ENCODE measurements at places on chromosomes 6 and 20.

DNA sequence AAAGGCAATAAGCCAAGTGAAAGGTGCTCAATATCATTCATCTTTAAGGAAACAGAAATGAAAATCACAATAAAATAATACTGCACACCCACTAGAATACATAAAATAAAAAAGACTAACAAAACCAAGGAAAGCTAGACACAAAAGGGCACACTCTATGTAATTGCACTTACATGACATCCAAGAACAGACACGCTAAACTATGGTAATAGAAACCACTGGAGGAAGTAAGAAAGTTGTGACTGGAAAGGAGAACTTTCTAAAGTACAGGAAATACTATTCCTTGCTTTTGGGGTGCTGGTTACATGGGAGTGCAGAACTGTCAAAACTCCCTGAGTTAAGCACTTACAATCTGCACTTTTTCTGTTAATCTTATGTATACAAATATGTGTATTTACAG, 253.7 kb upstream of the RUNX2 start:
- no peak for DNase-seq

DNA sequence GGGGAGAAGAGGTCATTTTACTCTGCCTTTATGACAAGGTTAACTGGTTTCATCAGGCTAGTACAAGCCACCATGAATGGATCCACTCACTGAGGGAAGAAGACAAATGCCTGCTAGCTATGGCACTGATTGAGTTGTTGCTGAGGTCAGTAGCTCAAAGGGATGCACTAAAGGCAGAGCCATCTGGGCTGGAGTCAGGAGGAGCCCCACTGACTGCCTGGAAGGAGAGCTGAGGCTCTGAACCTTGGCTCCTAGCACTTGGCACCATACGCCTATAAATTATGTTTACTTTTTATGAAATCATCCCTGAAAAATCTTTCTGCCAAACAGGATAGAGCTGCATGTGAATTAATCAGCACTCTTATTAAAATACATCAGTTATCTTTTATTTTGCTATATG, 104.6 kb downstream of the DTD1 start:
- DNase-seq: no peak

DNA sequence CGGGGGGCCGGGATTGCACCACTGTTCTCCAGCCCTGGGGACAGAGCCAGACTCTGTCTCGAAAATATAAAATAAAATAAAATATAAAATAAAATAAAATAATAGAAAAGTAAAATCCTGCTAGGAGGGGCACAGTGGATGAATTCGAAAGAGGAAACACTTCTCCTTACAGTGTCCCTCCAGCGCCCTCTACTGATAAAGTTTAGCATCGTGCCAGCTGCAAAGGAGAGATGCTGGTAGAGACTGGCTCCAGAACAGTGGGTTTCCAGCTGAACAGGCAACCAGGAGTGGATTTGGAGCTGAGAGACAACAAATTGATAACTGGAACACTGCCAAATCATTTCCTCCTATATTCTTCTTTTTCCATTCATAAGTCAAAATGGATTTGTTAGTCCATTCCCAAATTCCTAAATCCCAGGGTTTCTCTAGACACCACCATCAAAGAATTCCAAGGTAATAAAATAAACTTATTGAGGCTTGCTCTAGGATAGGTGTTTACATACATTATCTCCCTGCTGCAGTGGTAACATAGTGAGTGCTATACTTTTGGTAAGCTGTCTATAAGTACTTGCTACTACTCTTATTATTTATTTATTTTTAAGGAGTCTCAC, 31.7 kb upstream of the TBPL1 start:
- peak; percentile 88 for DNase-seq

GRCh38 chr6:6085928-6086668, 79.4 kb upstream of the NRN1 start:
- peak; percentile 35 for DNase-seq

- DNase-seq: no peak
These were observed 102.5 kb upstream of the RIPOR2 start for GRCh38 chr6:25038300-25038699.

GRCh38 chr20:60518022-60518421, 559.8 kb downstream of the CDH26 start:
- no peak for DNase-seq

DNA sequence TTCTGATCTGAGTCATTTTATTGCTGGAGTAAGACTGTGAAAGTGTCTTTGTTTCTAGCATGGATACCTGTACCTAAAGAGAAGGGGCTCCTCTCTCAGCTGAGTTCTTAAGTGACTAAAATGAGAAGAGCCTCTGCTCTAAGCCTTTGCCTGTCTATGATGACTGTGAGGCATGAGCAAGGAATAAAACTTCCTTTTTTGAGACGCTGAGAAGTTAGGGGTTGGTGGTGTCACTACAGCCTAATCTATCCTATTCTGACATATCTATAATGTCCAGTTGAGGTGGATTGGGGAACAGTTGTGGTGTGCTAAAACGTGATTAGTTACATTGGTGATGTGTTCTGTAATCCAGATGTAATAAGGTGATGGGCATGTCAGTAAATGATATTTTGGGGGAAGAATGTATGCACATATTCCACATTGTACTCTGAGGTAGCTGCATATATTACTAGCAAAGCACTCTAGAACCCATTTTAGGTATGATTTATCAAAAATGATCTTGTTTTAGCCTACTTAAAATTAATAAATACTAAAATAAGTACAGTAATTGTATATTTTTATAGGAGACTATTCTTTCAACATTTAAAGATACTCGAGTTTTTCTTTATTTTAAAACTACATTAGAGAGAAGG, 18.1 kb downstream of the ADGRB3 start:
- DNase-seq: no peak

DNA sequence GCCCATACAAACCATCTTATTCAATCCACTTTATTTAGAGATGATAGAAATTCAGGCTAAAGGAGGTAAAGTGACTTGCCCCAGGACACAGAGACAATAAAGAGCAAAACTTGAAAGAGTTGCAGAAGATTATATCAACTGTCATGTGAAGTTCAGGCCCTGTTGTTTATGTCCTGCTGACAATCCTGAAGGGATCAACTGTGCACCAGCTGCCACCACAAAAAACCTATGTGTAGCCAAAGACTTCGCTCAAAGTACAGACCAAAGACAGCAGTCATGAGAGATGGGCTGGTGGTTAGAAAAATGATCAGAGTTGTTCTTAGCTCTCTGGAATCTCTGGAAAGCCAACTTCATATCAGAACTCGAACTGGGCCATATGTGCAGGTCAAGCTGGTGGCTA, 16.0 kb upstream of the CITED2 start:
- no peak for DNase-seq

GRCh38 chr6:157861814-157862213, 38.8 kb downstream of the SNX9 start:
- DNase-seq: peak; percentile 40

GRCh38 chr20:23106271-23106851, 20.2 kb upstream of the CD93 start:
- no peak for DNase-seq

DNA sequence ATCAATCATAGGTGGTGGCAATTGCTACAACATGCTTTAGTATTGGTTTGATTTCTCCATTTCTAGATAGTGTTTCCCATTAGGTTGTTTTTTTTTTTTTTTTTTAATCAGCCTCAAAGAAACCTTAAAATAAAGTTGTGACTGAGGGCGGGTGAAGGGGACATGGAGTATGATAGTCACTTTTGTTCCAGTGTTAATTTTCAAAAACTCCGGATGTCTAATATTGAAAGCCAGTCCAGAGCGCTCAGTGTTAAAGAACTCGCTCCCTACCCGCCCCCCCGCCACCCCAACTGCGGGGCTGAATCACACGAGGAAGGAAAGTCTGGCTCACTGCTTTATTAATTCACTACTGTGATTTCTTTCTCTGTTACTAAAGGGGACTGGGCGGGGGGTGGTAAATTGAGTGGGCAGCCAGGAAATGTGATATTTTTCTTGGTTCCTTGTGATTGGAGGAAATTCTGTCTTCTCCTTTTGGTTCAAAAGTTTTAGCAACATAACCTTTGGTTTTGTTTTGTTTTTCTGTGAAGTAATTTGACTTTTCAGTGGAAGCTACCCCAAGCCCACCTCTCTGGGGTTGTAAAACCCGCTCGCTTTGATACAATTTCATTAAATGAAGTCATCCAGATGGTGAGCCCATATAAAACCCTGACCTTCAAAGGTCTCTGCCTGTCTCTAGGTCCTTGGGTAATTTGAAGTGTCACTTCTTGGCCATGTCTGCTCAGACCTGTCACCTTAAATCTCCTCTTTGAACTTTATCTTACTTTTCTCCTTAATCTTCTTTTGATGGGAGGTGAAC, 38.0 kb downstream of the TNFAIP3 start:
- no peak for DNase-seq

DNA sequence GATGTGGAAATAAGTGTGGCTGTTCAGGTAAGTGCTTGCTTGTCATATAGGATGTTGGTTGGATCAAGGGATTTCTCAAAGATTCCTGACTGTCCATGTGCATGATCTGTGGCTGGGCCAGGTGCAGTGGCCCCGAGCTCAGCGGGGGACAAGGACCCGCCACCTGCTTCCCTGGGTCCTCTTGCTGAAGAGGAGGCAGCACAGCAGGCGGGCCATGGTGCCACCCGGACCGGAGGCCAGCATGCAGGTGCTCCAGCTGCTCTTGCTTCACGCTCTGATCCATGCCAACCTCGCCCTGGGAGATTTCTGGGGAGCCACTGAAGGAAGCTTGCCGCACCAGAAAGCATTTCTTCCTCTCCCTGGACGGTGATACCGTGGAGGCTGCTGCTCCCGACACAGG, 173.8 kb downstream of the HIVEP2 start:
- DNase-seq: no peak

- no peak for DNase-seq
These were observed 100.9 kb downstream of the QRSL1 start for GRCh38 chr6:106730264-106730663.

DNA sequence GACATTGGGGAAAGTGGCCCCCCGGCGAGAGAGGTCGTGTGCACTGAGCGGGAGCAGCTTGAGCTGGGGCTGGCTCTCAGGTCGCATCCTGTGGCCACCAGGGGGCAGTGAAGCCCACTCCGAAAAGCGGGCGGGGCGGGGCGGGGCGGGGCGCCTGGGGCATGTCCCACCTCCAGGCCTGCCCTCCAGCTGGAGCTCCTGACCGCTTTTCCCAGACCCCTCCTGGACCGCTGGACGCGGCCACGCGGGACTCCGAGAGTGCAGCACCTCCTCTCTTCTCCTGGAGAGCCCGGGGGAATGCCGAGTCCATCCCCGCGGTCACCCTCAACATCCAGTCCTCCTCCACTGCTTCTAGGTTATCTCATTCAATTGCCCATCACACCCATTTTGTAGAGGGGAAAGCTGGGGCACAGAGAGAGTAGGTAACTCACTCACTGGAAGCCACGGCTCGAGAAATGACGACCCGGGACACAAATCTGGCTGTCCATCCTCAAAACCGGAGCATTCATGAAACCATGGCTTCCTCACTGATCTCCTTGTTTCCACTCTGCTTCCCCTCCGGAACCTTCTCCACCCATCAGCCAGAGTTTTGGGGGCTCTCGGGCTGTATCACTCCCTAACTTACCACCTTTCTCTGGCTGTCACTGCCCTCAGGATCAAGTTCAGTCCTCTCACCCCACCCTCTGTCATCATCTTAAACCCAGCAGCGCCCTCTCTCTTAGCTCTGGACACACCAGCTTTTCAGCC, 24.1 kb downstream of the COX4I2 start:
- peak; percentile 86 for DNase-seq

DNA sequence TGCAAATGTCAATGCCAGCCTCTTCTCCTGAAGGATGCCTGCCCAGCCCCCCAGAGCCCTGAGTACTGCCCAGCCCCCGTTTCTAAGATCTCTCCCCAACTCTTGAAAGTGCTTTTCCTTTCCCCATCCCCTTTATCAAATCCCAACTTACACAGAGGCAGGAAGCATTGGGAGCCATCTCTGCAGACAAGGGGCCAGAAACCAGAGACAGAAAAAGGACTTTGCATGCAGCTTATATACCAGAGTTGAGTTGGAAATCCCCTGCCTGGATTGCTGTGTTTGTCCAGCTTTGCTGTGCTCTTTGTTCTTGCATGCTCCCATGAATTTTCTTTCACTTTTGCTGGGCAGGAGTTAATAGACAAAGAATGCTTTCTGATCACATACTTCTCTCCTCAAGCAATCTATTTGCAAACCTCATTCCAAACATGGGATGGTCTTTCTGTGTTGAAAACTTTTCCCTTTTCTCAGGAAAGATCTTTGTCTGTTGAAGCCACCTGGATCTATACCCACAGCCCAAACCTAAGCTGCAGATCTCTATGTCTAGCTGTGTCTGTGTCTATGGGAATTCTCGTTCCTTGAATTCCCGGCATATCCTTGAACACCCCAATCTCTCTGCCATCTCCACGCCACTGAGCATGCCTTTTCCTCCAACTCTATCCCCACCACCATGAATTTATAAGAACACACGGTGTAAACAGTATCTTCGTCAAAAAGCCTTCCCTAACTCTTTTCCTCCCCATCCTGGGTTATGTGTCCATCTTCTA, at the start of gene UBD:
UBD (minus strand) TSS at position 209 of the 764 bp plus-strand sequence; CDS start at position 178, 31 bp downstream.
- DNase-seq: no peak

DNA sequence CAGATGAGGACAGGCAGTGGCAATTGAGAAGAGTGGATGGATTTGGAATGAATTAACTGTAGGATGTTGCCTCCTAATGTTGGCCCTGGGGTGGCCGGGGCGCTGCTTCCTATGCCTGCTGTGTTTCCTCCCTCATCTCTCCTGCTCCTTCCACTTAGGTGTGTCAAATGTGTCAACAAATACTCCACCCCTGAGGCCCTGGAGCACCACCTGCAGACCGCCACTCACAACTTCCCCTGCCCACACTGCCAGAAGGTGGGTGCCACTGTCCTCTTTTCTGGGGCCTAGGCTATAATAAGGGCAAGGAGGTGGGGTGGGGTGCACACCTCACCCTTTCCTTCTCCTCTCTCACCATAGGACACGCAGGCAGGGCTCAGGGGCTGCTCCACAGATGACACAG, 30.0 kb upstream of the CHMP4B start:
- DNase-seq: no peak

- DNase-seq: no peak
These were observed 41.0 kb upstream of the SIRPA start for GRCh38 chr20:1854246-1854645.

- DNase-seq: no peak
These were observed 2.2 kb upstream of the PRDM13 start for GRCh38 chr6:99604166-99605073.

DNA sequence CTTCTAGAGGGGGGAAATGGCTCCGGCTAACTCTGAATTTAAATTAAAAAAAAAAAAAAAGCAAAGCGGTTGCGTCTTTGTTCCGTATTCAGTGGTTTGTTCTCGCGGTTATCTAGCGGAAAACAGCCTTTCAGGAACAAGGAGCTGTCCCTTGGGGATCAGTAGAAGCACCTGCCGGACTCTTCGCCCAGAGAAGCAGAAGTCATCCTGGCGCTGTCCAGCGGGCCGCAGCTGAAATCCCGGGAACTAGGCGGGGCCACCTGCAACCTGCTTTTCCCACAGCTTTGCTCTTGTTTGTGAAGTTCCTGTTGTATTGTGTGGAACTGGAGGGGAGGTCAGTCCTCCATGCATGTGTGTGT, 43.9 kb upstream of the GJE1 start:
- no peak for DNase-seq

GRCh38 chr20:40925829-40926510, 102.7 kb upstream of the TOP1 start:
- peak; percentile 13 for DNase-seq
